ENCODE measurements at places on chromosomes 12 and 14.

GRCh38 chr12:84421103-84421502 is 491.5 kb downstream of the SLC6A15 start:
- no peak for DNase-seq

DNA sequence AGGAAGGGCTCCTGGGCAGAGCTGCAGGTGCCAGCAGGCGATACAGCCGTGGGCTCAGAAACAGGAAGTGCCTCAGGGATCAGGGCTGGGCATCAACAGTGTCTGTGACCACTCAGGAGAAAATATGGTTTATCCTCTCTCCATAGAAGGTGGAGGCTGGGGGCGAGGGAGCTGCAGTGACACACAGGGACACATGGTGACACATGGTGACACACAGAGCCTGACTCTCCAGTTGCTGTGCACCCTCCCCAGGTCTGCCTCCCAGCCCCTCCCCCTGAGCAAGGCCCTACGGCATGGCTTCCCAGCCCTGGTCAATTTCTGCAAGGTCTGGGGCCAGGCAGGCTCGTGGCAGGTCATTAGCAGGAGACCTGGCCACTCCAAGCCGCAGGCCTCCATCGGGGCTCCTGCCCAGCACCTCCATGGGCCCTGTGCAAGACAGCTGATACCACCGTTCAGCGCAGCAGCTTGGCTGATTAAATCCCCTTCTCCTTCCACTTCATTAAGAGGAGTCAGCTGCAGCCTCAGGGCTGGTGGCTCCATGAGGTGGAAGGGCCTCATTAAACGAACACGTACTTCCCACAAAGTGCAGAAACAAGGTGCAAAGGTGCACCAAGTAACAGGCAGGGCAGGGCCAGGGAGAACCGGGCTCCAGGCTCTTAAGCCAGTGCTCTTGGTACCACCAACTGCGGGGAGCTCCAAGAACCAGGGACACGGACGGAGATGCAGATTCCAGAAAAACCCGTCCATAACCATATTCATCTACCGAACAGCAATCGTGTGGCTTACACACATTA is 60.7 kb downstream of the CCNK start:
- DNase-seq, result no peak

DNA sequence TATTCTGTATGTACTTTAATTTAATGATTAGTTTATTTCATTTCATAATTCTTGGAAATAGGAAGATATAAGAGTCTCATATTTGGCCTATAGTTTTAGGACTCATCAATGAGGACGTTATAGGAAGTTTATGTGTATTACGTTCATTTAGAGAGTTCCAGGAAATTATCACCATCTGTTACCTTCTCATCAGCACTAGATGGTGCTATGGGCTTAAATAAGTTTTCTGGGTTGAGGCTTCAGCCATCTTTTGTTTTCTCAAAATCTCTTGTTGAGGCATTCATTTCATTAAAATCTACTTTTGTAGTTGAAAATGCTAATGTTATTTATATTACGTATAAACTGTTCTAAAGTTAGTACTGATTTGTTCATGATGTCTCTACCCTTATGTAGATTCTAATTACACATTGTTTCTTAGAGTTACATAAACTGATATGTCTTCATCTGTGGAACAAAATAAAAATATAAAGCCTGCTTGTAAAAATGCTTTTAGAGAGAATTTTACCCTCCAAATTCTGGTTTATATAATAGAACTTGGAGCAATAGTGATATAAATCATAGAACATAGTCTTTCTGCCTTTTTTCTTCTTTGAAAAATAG is 89.2 kb downstream of the CFAP54 start:
- no peak for DNase-seq

GRCh38 chr14:67018720-67019119 is 170.5 kb upstream of the GARIN2 start:
- no peak for DNase-seq

- DNase-seq, result no peak
These were observed 742.8 kb upstream of the TBX3 start for GRCh38 chr12:115426732-115427131.

Measured in stimulated activated CD8-positive, alpha-beta memory T cell treated with anti-CD3 and anti-CD28 coated beads, Interleukin-2, amount 100 ng/mL, for 48 hours (primary cell).